ENCODE measurements at places on chromosomes 11 and 22.
A peak's percentile ranks its signal among the peaks of the same experiment; 100 is the strongest.

GRCh38 chr11:131204765-131205380 lies 165.5 kb upstream of the NTM start:
- DNase-seq = no peak

GRCh38 chr22:17079572-17079971 lies 5.2 kb upstream of the IL17RA start:
- DNase-seq = no peak

DNA sequence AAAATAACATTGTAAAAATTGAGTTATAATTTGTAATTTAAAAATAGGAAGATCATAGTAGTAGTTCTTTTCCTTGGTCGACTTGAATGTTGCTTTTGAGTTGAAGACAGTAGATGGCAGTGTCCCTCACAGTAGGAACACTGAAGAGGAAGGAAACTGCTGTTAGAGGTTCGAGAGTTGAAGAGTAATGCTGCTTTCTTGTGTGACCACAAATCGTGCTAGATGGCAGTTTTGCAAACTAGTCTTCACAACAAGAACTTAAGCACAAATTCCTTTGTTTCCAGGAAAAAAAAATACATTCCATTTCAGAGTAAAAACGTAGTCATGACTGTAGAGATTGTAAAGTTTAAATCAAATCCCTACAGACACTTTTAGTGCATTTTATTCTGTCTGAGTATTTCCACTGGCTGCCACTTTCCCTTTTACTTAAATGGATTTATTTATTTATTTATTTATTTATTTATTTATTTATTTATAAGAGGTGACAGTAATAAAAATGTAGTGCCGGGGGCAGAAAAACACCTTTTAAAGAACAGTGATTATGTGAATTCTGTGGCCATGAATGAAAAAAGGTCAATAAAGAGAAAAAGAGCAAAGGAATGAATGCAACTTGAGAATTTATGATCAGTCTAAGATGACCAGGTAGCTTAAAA lies 54.6 kb downstream of the SPECC1L start:
- peak; percentile 71 for DNase-seq

DNA sequence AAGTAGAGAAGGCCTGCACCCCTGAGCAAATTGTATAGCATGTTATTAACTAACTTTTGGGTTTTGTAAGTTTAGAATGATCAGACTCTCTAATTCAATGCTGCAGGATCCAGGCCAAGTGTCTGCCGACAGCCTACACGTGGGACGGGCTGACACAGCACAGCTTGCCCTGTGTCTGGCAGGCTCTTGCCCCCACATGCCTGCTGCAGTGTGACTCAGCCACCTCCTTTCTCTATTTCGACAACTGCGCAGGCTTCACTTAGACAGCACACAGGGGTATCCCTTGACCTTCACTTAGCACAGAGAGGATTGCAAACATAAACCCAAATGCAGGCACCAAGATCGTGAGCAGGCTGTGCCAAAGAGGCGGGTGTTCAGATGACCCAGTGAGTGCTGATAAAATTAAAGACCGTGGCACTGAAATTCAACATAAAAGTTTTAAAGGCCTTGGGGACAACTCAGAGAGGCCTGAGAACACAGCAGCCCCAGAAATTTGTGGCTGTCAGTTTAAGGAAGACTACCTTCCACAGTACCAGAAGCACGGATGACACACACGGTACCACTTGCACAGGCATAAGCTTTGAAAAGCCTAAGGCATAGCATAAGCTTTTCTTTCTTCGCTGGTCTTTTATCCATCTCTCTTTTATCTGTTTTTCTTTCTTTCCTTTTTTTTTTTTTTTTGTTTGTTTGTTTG lies 37.8 kb downstream of the SCN3B start:
- DNase-seq = no peak

GRCh38 chr11:114027391-114027790 lies 32.1 kb upstream of the ZBTB16 start:
- DNase-seq = no peak

GRCh38 chr11:14029971-14030920 lies 67.7 kb downstream of the SPON1 start:
- peak; percentile 71 for DNase-seq
